ENCODE measurements at places on chromosomes 4 and X.

DNA sequence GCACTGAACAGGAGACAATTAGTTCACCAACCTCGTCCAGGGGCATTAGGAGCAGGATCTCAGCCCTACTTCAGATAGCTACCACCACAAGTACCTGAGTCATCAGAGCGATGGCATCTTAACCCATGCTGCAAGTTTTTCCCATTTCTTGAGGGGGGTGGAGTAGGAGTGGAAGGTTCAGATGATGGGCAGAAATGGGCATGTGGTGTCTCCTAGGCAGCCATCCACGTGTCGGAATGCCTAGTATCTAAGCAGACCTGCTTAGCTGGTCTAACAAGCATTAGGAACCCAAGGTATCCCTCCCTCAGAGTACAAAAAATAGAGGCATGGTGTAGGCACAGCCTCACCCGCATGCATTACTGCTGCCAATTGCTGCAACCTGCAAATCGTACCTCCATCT is 159.1 kb upstream of the DGKK start:
- DNase-seq: no peak

GRCh38 chr4:152304220-152304619 is 231.7 kb downstream of the FBXW7 start:
- no peak for DNase-seq

GRCh38 chr4:113050837-113051236 is 1.4 kb downstream of the ANK2 start:
- DNase-seq: no peak

GRCh38 chrX:11600578-11600977 is 65.1 kb downstream of the ARHGAP6 start:
- no peak for DNase-seq

- no peak for DNase-seq
These were observed 134.4 kb downstream of the RASL11B start for GRCh38 chr4:52996261-52997131.
